ENCODE measurements at places on chromosomes 7 and 10.

GRCh38 chr7:26593393-26593792 lies 271.0 kb downstream of the SKAP2 start:
- no peak for DNase-seq

DNA sequence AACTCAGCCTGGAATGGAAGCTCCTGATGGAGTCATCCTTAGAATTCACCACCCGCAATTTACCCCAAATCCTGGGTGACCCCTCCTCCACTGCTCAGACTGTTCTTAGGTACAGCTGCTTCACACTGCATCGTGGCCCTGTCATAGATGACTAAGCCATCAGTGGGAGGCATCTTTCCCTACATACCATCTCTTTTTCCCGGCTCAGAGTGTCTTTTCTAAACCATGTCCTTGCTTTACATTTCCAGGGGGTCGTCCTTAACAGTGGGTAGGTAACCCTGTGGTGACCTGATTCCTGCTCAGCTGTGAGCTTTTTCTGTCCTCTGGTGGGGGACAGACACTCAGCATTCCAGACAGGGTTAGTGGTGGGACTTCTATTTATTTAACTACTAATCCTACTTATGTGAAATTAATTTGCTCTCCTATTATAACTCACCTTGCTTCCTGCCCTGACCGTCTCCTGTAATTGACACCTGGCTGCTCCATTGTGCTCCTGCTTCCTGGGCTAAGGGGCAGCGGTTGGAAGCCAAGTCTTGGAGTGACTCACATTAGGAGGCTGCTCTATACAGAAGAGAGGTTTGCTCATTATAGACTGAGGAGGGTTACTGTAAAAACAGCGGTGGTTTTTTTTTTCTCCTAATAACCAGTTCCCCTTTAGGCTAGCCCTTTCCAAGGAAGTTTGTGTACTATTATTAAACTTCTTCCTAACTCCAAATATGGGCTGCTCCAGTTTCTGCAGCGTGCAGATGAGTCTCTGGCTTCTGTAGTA lies 40.6 kb downstream of the PYROXD2 start:
- no peak for DNase-seq

GRCh38 chr7:74101061-74101681 lies 17.6 kb downstream of the LIMK1 start:
- no peak for DNase-seq

GRCh38 chr10:124245191-124245590 lies 151.8 kb upstream of the CHST15 start:
- no peak for DNase-seq

- no peak for DNase-seq
Observed at GRCh38 chr7:43735802-43736603, 6.7 kb upstream of the COA1 start.
